Right ventricle myocardium inferior (tissue), 1 donor: ENCODE measurements at places on chromosomes 5 and 9. TPM values are rescaled to one million over a fixed set of nuclear protein-coding genes. Genes with fewer than 3 reads are reported as not detected.

The NEUROG1 gene
- total RNA-seq = not detected

The SPINK5 gene
- 1.1 TPM for total RNA-seq

The ZNF462 gene
- 21.1 TPM for total RNA-seq

The DNAJC25 gene
- 5.4 TPM for total RNA-seq

The CORO2A gene
- 0.60 TPM for total RNA-seq

The NR5A1 gene
- not detected for total RNA-seq

The PARP8 gene
- total RNA-seq = 7.7 TPM

The SAPCD2 gene
- 0.22 TPM for total RNA-seq

The TNC gene
- 0.57 TPM for total RNA-seq

The ZNF346 gene
- total RNA-seq = 6.2 TPM

The FAM200C gene
- total RNA-seq = 4.2 TPM

The ADAMTSL1 gene
- total RNA-seq = 1.9 TPM

The SPINK4 gene
- not detected for total RNA-seq

The IRX2 gene
- total RNA-seq = 7.3 TPM

The IFNE gene
- total RNA-seq = not detected

The UBE2QL1 gene
- 21.9 TPM for total RNA-seq

The MEIKIN gene
- not detected for total RNA-seq

The GRXCR2 gene
- 5.5 TPM for total RNA-seq

The PCDHA8 gene
- not detected for total RNA-seq

The GRM6 gene
- total RNA-seq = not detected

The LHFPL2 gene
- 6.0 TPM for total RNA-seq

The QRFP gene
- not detected for total RNA-seq

The IGFBPL1 gene
- not detected for total RNA-seq

The ZCCHC7 gene
- 7.6 TPM for total RNA-seq

The IARS1 gene
- total RNA-seq = 54.7 TPM

The FAM120A gene
- total RNA-seq = 94.1 TPM

The PTGDS gene
- 6,282 TPM for total RNA-seq

The POLE3 gene
- 22.6 TPM for total RNA-seq

The SLC36A1 gene
- 5.2 TPM for total RNA-seq

The FAT2 gene
- total RNA-seq = not detected

The SV2C gene
- total RNA-seq = 0.22 TPM

The SCGB3A2 gene
- not detected for total RNA-seq

The PPIC gene
- total RNA-seq = 46.0 TPM

The LCN15 gene
- total RNA-seq = 0.46 TPM

The IFNB1 gene
- total RNA-seq = not detected

The CYLC2 gene
- total RNA-seq = not detected

The NDUFA8 gene
- 297 TPM for total RNA-seq

The CD180 gene
- total RNA-seq = 1.6 TPM

The SH3RF2 gene
- total RNA-seq = 267 TPM

The ZNF622 gene
- 56.7 TPM for total RNA-seq

The CCDC152 gene
- 1.4 TPM for total RNA-seq

The CD74 gene
- 327 TPM for total RNA-seq

The LRRC70 gene
- 1.0 TPM for total RNA-seq

The HRCT1 gene
- total RNA-seq = 8.1 TPM

The GABRP gene
- total RNA-seq = 0.14 TPM

The AQP7 gene
- 147 TPM for total RNA-seq

The LCNL1 gene
- 8.6 TPM for total RNA-seq
